Hematopoietic multipotent progenitor cell (in vitro differentiated cells): ENCODE measurements at places on chromosomes 12 and 14. TPM values are rescaled to one million over a fixed set of nuclear protein-coding genes. Genes with fewer than 3 reads are reported as not detected.

EMC9 gene
- 14.3 TPM for total RNA-seq

NOPCHAP1 gene
- 3.8 TPM for total RNA-seq

GRCh38 chr14:22900081-22900799 lies 17.2 kb downstream of the REM2 start:
- DNase-seq: peak; percentile 36

GRCh38 chr12:80129895-80130530 lies 30.7 kb downstream of the OTOGL start:
- no peak for DNase-seq
